Activated CD4-positive, alpha-beta T cell treated with anti-CD3 and anti-CD28 coated beads, Interleukin-2, amount 10 ng/mL, durations not matched to agents 24 days and 14 days (primary cell): ENCODE measurements at places on chromosomes 3 and 15.

DNA sequence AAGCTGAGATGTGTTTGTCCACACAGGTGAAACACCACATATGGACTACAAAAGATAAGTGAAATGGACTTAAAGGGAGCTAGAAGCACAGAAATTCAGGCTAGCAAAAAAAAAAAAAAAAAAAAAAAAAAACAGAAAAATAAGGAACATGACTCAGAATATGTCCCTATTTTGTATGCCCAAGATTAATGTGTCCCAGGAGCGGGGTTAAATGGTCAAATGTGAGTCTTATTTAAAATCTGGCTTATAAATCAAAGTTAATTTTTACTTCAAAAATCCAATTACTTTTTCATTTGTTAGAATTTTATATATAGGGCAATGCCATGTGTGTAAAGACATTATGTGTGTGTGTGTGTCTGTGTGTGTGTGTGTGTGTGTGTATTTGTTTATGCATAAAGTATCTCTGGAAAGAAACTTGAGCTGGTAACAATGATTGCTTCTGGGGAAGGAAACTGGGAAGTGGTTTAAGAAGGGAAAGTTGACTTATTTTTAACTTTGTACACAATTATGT is 986.5 kb downstream of the ROBO2 start:
- DNase-seq = no peak

GRCh38 chr3:29057326-29057725 is 223.5 kb upstream of the RBMS3 start:
- DNase-seq = no peak

DNA sequence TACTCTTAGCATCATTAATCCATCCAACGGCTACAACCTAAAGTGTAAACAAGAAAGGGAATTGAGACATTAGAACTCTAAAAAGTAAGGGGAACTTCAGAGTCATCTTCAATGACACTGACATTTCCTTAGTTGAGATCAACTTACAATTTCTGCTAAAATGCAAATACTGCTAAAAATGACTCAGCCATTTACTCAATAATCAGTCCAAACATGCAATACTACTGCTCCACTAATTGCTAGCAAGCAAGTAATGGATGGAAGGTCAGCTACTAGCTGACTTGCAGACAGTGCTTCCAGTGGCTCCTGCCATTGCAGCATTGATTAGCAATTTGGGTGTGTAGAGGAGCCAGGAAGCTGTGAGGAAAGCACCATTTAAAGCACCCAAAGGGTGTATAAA is 28.4 kb downstream of the CD200R1L start:
- DNase-seq = peak; percentile 36

DNA sequence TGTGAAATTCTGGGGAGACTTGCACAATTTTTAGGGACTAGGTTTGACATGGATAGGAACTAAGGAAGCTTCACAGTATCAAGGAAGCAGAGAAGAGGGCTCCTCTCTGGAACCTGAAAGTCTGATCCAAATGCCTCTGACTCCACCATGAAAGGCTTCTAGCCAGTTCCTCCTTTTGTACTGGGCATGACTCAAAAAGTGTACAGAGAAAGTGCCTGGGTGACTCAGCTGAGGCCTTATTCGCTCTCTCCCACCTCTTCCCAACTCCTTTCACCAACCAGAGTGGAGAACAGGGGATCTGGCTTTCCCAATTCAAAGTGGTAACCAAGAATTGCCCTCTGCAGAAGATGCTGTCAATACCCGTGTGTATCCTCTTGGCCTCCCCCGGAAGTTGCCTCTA is 342.9 kb upstream of the PROK2 start:
- DNase-seq = no peak

DNA sequence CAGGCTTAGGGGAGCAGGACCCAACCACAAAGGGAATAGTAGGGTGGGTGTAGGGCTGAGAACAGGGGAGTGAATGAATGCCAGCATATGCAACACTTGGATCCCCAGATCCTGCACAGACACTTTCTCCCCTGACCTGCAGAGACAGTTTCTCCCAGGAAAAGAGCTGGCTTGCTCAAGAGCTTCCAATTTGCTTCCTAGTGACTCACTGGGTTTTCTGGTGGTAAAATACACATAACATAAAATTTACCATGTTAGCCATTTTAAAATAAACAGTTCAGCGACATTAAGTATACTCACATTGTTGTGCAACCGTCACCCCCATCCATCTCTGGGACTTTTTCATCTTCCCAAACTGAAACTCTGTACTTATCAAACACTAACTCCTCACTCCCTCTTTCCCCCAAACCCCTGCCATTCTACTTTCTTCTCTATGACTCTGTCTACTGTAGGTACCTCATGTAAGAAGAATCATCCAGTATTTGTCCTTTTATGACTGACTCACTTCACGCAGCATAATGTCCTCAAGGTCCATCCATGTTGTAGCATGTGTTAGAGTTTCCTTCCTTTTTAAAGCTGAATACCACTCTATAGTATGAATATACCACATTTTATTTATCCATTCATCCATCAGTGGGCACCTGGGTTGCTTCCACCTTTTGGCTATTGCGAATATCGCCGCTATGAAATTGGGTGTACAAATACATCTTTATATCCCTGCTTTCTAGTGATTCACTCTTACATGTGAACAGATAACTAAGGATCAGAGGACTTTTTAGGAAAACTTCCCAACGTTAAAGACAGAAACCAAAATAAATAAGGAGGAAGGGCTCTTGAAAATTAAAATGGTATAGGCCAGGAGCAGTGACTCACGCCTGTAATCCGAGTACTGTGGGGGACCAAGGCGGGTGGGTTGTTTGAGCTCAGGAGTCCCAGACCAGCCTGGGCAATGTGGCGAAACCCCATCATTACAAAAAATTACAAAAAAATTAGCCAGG is 95.6 kb upstream of the TJP1 start:
- DNase-seq = no peak

DNA sequence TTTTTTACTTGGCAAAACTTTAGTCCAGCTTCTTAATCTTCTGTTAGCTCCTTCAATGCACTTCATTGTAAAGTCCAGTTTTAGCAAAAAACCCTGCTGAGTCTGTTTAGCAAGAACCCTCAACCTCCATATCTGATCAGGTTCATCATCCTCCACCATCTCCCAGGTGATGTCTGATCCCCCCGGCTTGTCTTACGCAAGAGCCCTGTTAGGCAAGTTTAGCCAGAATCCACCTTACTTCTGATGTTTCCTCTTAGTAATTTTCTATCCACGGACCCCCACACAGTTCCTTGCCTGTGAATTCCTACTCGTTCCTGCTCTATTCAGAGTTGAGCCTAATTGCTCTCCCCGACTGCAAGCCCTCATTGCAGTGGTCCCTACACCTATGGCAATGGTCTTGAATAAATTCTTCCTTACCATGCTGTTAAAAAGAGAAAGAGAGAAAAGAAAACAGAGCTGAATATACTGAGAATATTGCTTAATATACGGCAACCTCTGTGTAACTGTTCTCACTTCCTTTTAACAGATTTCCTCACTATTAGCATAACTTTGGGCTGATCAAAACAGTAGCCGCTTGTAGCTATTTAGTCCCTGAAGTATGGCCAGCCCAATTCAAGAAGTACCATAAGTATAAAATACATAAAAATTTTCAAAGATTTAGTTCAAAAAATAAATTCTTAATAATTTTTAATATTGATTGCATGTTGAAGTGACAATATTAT is 78.7 kb upstream of the MME start:
- DNase-seq = no peak

DNA sequence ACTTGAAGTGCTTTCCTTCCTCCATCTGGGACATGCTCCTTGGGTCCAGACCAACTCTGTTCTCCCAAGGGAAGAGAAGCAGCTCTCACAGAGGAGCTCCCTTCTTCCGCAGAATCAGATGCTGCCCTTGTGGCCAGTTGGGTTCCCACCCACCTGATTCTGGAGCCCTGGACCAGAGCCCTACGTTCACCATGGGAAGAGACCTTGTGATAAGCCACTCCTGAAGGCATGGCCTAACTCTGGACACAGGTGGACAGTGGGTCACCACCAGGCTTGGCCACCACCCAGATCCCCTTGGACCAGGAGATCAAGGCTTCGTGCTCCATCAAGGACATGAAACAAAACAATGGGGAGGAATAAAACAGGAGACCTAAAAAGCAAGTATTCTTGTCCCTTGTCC is 172.2 kb downstream of the RPLP1 start:
- DNase-seq = no peak

- no peak for DNase-seq
Measured at GRCh38 chr3:72462595-72463011, 385.6 kb downstream of the SHQ1 start.

DNA sequence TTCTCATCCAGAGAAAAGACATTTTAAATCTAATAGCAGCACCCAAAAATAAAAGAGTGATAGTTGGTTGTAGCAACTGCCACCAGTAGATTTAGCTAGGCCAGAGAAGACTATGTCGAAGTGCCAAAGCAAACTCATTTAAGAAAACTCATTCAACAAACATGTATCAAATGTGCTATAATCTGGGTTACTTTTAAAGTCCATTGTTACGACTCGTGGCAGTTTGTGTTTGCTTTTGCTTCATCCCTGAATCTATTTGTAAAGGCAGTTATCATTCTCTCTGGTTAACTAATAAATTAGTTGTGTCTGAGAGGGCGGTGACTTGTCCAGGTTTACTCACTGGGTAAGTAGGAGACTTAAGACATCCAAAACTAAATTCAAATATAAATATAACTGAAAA is 159.4 kb downstream of the ZIC4 start:
- DNase-seq = no peak

GRCh38 chr15:101315736-101316135 is 20.7 kb upstream of the SNRPA1 start:
- no peak for DNase-seq

- no peak for DNase-seq
Measured at GRCh38 chr3:63395960-63396359, 117.9 kb downstream of the SYNPR start.

GRCh38 chr15:75049392-75049791 is 26.0 kb downstream of the PPCDC start:
- no peak for DNase-seq

- peak; percentile 63 for DNase-seq
Measured at GRCh38 chr3:183815563-183815940, 9.8 kb downstream of the MAP6D1 start.

- DNase-seq = no peak
Measured at GRCh38 chr3:139585820-139586219, 46.3 kb upstream of the RBP1 start.

- no peak for DNase-seq
Measured at GRCh38 chr3:159482241-159482993, 506.2 kb upstream of the IL12A start.

DNA sequence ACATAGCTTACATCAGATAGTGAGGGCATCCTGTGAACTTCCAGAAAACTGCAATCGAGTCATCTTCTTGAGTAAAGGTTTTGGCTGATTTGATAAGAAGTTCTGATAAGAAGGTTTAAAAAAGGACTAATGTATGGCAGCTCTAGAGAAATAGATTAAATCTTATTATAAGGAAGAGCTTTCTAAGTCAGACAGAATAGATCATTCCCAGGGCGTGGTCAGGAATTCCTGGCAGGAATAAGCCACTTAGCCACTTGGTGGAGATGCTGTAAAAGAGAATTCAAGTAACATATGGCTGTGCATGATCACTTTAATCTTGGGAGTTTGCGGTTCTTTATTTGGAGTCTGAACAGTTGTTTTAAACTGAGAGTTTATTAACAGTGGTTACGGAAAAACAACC is 17.4 kb downstream of the PGBD4 start:
- DNase-seq = no peak

GRCh38 chr3:64262574-64263114 is 37.4 kb upstream of the PRICKLE2 start:
- DNase-seq = no peak

DNA sequence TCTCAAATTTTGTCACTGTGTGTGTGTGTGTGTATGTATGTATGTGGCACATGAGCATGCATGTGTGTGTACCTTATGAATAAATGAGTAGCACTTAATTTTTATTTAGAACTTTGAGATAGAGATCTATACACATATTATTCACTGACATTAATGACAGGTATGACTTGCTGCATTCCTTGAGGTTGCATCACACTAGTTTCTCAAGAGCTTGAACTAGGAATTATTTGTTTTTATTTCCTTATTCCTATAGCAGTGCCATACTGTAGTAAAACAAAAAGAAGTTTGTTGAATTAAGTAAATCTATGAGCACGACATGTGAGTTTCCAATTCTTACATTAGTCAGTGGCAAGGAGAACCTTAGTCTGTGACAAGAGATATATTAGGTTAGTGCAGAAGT is 943.9 kb downstream of the ROBO1 start:
- no peak for DNase-seq

GRCh38 chr15:90819850-90820249 is 48.5 kb upstream of the FURIN start:
- no peak for DNase-seq

DNA sequence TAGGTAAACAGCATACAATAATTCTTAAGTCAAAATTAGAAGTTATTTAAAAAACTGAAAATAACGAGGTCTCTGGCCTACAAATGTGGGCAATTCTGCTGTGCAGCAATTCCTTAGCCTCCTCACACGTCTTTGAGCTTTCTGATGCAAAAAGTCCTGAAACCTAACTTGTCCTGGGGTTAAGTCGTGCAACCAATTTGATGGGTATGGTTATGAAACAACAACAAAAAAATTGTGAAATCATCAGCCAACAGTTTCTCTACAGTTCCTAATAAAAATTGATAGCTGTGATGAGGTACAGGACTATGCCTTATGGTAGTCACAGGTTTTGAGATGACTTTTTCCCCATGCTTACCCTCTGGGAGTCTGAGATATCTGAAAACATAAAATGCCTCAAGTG is 6.5 kb upstream of the GLB1 start:
- DNase-seq = no peak

GRCh38 chr3:126111566-126112475 is 27.9 kb upstream of the SLC41A3 start:
- no peak for DNase-seq

DNA sequence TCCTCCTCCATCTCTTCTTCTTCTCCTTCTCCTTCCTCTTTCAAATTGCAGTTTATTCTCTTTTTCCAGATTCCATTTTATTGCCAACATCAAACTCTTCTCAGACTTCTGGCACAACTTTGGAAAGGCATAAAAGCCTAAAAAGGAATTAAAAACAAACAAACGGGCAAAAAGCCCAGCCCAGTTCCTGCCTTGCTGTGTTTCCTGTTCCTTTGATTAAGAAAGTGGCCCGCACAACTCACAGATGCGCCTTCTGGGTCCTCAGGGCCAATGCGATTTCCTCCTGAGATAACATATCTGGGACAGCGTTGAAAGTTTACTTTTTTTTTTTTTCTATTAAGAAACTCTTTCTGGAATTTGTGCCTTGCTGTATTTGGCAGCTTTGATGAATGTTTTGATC is 158.7 kb upstream of the UBE3A start:
- no peak for DNase-seq

GRCh38 chr3:30578479-30578878 is 27.9 kb upstream of the TGFBR2 start:
- no peak for DNase-seq

DNA sequence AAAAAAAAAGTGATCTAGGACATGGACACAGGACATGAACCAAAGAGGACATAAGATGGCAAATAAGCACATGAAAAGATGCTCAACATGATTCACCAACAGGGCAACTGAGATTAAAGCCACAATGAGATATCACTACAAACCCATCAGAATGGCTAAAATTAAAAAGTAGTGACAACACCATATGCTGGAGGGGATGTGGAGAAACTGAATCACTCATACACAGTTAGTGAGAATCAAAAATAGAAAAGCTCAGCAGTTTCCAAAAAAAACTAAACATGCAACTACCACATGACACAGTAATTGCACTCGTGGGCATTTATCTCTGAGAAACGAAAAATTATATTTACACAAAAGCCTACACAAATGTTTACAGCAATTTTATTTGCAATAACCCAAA is 27.9 kb upstream of the ACKR4 start:
- no peak for DNase-seq
